Activated CD4-positive, CD25-positive, alpha-beta regulatory T cell treated with anti-CD3 and anti-CD28 coated beads, Interleukin-2, amount 50 U/mL, for 72 hours (primary cell): ENCODE measurements at places on chromosomes 2 and 18.
A peak's percentile ranks its signal among the peaks of the same experiment; 100 is the strongest.

DNA sequence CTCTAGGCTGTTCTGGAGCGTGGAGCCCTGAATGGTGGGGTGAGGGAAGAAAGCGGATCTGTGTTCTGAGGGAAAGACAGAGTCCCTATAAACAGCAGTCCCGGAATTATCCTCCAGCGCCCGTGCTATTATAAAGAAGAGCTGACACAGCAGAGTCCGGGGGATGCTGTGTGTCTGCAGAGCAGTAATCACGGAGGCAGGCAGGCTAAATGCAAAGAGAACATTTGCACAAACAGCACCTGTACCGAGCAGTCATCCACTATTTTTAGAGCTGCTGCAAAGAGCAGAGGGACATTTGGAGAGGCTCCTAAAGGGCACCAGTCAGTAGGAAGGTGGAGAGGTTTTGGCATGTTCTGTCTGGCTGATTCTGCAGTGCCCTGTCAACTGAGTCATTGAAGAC, 293.8 kb upstream of the SLC14A2 start:
- DNase-seq = no peak

- no peak for DNase-seq
Measured at GRCh38 chr2:201266629-201267028, 6.3 kb downstream of the CASP8 start.

- no peak for DNase-seq
Measured at GRCh38 chr18:25229920-25230319, 122.0 kb downstream of the ZNF521 start.

- no peak for DNase-seq
Measured at GRCh38 chr2:30643674-30644073, 163.6 kb downstream of the CAPN13 start.

DNA sequence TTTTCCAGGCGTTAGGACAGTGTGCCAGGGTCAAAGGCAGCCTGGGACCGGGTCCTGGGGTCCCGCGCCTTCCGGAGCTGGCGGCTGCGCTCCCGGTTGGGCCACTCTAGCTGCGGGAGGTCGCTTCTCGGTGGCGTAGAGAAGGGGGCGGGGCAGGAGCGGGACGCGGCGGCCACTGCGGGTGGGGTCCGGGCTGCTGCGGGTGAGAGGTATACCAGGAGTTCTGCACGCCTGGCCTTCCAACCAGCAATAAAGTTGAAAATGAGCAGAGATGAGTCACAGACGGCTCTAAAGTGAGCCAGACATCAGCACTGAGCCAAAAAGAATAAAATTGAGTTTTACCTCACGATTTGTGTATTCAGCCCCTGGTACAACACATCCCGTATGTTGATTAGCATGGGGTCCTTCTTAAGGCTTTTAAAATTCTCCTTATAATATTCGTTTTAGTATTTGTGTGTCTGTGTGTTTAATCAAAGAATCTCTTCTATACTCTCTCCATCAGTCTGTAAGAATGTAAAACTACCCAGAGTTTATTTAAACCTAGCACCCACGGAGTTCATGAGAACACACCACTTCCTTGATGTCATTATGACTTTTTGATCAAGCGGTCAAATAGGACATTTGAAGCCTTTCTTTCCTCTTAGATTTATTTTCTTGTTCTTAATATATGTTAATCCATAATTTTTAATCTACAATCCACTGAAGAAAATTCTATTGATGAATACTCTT, at the start of gene C1GALT1C1L:
C1GALT1C1L (minus strand) TSS at position 108 of the 729 bp plus-strand sequence; CDS start at position 1, 107 bp downstream.
- no peak for DNase-seq

DNA sequence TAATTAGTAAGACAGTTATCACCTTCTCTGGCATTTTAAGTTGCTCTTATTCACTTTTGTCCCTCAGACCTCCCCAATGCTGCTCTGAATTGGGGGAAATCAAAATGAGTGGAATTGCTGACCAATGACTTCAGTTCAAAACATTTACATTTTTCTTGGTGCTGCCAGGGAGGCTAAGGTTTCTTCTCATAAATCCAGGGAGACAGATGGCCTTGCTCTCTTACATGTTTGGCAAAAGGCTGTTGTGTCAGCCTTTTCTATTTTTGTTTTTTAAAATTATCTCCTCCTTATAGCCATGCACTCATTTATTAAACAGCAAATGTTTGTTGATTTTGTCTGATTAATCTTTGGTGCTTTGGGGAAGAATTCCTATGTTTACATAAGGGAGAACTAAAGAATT, 82.0 kb downstream of the GALNT13 start:
- DNase-seq = no peak

- no peak for DNase-seq
Measured at GRCh38 chr2:197873293-197873701, 68.9 kb downstream of the PLCL1 start.

DNA sequence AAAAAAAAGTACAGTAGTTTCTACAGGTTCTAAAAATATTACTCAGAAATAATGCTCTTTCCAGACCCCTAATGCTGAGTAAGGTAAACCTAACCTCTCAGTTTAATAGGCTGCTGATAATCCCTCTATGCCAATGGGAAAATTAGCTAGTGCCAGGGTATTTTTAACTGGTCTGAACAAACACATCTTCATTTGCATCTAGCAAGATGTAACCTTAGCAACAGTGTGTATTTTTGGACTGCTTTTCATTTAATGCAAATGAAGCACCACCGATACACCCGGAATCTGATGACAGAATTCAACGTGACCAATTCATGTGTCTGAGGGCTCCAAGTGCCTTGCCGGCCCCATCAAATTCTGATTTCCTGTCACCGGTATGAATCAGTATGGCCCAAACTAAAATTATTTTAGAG, 47.4 kb upstream of the CYRIA start:
- DNase-seq = no peak

DNA sequence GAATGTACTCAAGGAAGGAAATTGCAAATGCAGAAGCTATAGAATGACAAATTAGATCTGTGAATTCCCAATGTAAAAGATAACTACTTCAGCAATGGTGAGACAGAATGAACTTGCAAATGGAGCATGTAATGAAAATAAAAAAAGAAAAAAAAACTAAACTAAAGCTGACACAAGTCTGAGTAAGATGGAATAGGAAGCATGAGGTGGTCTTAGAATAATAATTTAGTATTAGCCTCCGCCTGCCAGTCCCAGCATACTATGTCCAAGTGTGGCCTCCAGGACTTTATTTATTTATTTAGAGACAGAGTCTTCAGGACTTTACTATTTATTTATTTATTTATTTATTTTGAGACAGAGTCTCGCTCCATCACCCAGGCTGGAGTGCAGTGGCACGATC, 37.4 kb upstream of the SLC39A10 start:
- no peak for DNase-seq

- DNase-seq = peak; percentile 72
Measured at GRCh38 chr2:73985308-73986084, 786 bp downstream of the TET3 start.

- no peak for DNase-seq
Measured at GRCh38 chr2:191379375-191379774, 134.2 kb downstream of the MYO1B start.

DNA sequence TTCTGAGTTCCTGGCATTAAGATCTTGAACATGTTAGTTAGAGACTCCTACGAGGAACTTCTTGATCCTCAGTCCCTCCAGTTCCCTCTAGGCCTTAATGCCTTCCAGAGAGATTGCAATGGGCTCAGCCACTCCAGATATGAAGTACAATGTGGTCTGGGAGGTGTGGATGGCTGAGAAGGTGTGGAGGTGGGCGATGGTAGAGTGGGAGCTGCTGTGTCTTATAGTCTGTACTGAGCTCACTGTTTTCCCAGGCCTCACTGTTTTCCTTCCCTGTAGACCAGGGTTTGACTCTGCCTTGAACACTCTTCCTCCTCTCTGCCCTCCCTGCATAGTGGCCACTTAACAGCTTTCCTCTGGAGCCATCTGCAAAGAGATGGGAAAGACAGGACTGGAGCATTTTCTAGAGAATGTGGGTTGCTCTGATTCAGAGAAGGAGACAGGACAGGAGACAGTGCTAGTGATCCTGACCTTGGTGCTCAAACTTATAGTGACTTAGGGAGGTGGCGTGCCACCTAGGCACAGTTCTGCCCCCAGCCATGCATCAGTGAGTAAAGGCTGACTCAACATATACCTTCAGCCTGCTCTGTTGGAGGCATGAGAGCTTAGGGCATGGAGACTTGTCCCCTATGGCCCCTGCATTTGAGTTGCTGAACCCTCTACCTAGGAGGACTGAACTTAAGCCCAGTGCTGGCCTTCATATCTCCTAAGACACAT, 129.7 kb downstream of the TDRD15 start:
- DNase-seq = no peak

DNA sequence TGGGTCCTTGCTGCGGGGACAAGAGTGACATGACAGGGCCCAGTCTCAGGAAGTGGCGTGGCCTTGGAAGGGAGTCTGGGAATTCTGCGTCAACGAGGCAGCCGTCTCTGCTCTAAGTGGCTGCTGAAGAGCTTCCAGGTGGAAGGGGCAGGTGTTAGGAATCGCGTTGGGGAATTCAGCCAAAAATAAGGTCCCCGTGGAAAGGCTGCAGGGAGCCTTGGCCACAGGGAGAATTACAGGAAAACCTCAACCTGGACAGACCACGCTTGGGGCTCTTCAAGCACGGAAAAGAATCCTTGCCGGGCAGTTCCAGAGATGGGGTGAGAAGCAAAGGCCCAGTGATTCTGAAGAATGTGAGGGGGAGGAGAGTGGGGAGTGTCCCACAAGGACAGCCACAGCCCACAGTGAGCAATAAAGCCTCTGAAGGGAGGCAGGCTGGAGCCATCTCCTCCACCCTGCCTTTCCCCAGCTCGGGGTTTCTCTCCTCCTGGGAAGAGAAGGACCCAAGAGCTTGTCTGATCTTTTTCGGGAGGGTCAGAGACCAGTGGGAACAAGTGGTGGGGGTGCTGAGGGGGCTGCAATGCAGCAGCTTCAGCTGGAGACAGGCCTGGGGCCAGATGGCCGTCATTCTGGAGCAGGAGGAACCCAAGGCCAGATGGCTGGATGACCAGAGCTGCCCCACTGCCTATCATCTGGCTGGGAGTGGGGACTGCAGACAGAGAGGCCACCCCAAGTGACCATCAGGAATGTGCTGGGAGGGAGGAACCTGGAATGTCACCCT, 106.4 kb upstream of the SMAD2 start:
- no peak for DNase-seq

DNA sequence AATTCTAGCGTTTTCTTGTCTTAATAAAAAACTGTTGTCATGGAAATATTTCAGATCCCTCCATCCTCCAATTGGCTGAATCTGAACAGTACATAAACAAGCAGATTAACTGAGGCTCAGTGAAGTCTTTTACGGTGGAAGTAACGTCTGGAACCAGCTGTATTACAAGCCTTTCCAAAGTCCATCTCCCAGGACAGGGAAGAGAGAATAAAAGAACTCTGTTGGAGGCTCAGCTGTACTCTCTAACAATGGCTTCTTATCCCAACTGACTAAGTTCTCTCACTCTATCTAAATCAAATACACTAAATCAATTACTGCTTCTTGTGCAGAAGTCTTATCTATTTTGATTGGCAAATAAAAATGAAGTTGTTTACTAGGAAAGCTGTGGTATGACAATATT, 19.9 kb upstream of the NEDD4L start:
- DNase-seq = no peak

GRCh38 chr2:197179744-197180498, 130.7 kb downstream of the ANKRD44 start:
- DNase-seq = no peak

DNA sequence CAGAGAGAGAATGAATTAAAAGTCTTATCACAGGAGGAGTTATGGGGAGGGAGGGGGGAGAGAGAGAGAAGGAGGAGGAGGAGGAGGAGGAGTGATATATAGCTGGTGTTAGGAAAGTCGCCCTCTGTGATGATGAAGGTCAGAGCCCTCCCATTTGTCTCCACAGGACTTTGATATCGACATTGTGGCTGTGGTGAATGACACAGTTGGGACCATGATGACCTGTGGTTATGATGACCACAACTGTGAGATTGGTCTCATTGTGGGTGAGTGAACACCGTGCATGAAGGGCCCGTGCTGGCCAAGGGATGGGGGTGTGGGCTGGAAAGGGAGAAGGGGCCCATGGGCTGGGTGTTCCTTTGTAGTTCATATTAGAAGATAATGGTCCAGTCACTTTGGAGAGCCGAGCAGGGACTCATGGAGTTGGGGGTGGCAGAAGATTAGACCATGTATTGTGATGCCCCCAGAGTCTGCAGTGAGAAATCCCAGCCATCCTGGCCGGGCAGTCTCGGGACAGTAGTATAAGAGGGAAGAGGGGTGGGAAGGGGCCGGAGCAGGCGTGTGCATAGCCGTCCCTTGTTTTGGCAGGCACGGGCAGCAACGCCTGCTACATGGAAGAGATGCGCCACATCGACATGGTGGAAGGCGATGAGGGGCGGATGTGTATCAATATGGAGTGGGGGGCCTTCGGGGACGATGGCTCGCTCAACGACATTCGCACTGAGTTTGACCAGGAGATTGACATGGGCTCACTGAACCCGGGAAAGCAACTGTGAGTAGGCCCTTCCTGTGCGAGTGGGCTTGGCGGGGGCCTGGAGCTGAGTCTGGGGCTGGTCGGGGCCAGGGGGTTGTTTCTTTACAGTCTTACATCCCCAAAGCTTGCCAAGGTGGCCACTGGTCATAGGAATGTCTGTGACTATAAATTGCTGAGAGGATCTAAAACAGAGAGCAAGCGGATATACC, 40.0 kb downstream of the HK2 start:
- DNase-seq = no peak

DNA sequence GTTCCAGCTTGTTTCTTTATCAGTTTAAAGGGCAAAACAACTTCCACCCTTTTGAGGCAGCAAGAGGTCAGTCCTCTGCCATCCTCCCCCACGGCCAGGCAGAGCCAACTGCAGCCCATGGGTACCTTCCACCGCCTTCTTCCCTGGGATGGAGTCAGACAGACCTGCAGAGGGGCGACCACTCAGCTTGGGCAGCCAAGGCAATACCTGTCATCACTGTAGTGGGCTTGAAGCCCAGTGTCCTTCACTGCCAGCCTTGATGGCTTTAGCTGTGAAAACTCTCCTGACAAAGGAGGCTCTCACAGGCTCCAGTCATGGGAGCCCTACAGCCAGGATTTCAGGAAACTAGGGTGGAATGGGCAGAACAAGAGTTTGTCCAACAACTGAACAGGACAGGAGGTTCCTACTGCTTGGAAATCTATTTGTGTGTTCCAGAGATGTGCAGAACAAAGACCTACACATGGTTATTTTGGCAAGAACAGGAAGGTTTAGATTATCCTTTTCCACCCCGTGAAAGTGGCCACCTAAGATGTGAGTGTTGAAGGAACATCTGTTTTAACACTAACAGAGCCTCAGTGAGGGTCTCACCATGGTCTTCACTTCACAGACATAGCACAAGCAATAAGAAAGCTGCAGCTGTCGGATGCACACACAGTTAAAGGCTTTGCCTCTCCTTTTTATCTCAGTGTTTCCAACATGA, 93.9 kb upstream of the RMDN2 start:
- DNase-seq = no peak
